NCI-H2081 treated with DMSO at 0.1 percent for 48 hours (cell line): ENCODE measurements at places on chromosomes 3 and 15.

DNA sequence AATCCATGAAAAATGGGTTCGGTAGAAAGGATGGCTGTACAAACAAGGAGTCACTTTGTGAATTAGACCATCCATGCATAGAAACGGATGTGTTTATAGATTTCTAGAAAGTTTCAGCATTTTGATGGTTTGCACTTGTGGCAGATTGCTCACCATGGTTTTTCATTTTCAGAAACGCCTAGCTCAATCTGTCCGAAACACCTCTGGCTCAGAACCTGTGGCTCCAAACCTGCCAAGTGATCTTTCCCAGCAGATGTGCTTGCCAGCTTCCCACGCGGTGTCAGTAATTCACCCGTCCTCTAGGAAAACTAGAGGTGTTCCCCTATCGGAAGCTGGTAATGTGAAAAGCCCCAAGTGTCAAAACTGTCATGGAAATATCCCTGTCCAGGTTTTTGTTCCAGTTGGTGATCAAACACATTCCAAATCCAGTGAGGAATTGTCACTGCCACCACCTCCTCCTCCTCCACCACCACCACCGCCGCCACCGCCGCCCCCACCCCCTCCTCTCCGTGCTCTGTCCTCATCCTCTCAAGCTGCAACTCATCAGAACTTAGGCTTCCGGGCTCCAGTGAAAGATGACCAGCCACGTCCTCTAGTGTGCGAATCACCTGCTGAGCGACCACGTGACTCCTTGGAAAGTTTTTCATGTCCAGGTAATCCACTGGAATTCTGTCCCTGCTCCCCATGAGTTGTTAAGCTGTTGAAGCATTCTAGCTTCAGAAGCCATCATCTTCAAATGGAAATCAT lies 21.2 kb downstream of the WHAMM start:
- DNase-seq = no peak

GRCh38 chr15:44735482-44736180 lies 697 bp upstream of the TRIM69 start:
- no peak for DNase-seq

DNA sequence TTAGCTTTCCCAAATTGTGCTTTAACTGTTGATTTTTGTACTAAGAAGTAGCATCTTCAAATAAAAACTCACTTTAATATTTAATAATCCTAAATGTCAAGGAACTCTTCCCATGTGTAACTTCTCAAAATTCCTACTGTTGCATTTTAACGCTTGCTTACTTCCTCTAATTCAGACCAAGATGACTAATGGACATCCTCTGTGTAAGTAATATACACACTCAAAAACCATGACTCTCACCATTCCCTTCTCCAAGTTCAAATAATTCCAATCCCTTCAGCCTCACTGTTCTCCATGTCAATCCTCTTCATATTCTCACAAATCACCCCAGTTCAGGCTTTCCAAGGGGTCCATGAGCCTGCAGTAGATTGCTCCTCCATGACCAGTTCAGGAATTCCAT lies 13.0 kb downstream of the MRPL46 start:
- no peak for DNase-seq

DNA sequence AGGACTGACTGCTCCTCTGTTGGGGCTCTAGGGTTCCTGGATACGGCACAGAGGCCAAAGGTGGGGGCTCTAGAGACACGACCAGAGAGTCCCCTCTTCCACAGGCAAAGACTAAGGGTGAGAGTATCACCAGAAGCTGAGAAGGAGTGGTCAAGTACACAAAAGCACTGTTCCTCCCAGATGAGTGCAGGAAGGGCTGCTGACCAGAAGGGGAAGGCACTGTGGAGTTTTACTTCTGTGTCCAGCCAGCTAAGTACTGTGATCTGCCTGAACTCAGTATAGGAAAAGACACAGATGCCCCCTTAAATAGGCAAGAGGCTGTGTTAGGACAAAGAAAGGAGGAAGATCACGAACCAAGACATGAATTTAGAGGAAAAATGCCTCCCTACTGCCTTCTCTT lies 11.7 kb downstream of the MRPS11 start:
- no peak for DNase-seq

- no peak for DNase-seq
These were observed 178.8 kb downstream of the PLCL2 start for GRCh38 chr3:17063596-17063995.

DNA sequence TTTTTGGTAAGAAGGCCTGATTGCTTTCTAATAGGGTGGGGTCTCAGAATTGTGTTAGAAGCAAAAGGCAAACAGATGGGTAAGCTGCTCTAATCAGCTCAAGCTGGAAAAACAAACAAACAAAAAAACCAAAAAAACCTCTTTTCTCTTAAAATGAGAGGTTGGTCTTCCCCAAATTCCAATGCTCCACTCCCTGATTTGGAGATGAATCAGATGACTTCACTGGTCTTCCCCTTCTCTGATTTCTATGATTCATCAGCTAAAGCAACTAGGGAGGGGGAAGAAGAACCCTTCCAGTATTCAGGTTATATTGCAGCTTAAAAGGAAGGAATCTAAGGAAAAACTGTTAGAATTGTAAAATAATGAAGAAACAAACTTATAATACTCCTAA lies 9.6 kb upstream of the ANXA2 start:
- DNase-seq = no peak

- DNase-seq = no peak
These were observed 394.8 kb downstream of the TUSC7 start for GRCh38 chr3:117104381-117104780.

- DNase-seq = no peak
These were observed 173.1 kb downstream of the ERC2 start for GRCh38 chr3:56295161-56295560.

DNA sequence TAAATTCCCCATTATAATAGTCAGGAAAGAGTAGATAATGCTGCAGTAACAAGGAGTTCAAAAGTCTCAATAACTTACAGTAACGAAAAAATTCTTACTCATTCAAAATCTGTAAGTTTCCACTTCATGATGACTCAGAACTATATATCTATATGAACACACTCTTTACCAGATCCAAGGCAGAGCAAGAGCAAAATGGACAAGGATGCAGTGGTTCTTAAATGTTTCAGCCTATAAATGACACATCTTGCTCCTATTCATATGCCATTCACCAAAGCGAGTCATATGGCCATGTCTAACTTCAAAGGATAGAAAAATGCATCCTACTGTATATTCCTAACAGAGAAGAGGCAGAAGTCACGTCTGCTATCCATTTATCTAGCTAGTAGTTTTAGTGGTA lies 787.7 kb downstream of the NAALADL2 start:
- DNase-seq = no peak

DNA sequence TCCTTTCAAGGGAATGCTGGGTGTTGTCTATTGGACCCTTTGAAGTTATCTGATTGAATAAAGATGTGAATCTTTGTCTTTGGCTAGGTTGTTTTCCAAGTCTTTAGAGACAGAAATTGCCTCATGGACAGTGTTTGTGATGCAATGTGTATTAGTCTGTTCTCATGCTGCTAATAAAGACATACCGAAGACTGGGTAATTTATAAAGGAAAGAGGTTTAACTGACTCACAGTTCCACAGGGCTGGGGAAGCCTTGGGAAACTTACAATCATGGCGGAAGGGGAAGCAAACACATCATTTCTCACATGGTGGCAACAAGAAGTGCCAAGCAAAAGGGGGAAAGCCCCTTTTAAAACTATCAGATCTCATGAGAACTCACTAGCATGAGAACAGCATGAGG lies 88.8 kb upstream of the PLXND1 start:
- DNase-seq = no peak

- DNase-seq = no peak
These were observed 274.6 kb upstream of the TBL1XR1 start for GRCh38 chr3:177471733-177472480.

GRCh38 chr3:99551520-99551919 lies 86.9 kb upstream of the COL8A1 start:
- no peak for DNase-seq
